Gastroesophageal sphincter (tissue), 4 donors: ENCODE measurements at places on chromosomes 1 and 21. TPM values are rescaled to one million over a fixed set of nuclear protein-coding genes. Genes with fewer than 3 reads are reported as not detected.

LCA5L gene
- 1.1 TPM for total RNA-seq

SLC30A7 gene
- total RNA-seq: 11.2 TPM

KPRP gene
- total RNA-seq: not detected

C1orf115 gene
- 7.0 TPM for total RNA-seq

GRCh38 chr1:170309389-170310013, 163.7 kb downstream of the NTMT2 start:
- ATAC-seq: peak; percentile 48

AKR7A2 gene
- 77.2 TPM for total RNA-seq

DNA sequence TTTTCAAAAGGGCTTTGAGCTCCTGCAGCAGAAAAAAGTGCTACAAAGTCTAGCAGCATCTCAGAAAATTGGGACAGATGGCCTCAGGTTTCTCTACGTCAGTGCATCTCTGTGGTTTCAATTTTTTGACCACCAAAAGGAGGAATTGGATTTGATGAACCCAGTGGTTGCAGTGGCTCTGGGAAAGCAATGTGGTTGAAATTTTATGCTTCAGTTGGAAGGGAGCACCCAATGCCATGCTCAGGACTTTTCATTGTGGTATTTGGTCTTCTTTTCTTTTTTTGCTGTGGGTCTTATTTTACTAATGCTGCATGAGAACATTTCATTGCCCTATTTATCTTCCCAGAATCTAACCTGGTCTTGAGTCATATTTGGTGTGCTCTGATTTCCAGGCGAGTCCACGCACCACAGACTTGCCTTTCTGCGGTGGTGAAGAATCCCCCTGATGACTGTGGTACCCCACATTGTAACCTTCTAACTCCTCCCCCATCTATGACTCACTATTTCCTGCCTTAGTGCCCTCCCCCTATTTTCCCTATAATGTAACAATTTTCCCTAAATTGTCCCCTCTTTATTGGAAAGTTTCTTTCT, 56.7 kb downstream of the S1PR1 start:
- ATAC-seq: no peak

DNA sequence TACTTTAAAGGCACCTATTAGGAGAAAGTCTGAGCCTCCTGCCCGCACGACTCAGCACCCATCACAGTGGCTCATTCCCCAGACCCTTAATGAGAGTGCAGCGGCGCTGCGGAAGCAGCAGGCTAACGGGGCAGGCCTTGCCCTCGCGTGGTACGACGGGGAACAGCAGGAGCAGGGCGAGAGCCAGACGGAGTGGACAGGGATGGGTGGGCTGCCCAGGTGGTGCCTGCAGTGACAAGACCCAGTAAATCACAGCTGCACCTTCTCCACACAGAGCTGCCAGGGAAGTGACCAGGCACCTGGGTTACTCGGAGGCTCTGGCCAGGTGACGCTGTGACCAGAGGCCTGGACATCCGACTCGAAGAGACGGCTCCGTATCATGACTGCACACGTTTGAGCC, 131.9 kb downstream of the NPHP4 start:
- ATAC-seq: no peak

DNA sequence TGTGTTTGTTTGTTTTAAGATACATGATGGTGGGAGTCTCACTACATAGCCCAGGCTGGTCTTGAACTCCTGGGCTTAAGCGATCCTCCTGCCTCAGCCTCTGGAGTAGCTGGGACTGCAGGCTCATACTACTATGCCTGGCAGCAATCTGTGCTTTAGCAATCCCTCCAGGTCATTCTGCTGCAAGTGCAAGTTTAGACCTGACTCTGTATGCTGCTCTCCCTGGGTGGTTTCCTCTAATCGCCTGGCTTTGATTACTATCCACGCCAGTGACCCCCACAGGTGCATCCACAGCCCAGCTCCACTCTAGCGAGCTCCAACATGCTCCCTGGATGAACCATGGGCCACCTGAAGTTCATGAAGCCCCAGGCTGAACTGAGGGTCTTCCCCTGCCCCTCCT, 15.5 kb upstream of the PABPC4 start:
- no peak for ATAC-seq

DNA sequence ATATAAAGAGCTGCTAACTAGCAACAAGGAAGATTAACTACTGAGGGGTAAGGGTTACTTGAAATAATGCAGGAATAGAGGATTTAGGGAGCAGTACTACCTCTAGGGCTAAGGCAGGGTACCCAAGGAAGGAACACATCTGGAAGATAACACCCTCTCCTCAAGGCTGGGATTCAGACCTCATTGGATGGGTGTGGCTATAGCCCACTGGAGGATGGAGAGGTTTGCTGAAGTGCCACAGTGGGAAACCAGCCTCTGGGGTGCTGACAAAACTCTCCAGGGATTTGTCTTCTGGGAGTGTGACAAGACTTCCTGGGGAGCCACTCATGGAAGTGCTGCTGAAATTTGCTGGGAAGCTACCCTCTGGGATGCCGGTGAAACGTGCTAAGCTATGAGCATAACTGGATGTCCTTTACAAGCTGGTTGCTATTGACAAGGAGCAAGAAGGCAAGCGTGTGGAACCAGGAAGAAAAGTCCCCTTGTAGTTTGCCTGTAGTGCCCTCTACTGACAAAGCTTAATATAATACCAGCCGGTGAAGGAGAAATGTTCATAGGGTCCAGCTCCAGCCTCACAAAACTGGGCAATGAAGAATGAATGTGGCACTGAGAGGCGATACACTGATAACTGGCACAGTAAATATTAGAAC, 122.8 kb upstream of the USP24 start:
- ATAC-seq: no peak

ALG14 gene
- total RNA-seq: 0.62 TPM

FAM78B gene
- total RNA-seq: 1.2 TPM

- no peak for ATAC-seq
These were observed 39.3 kb downstream of the KIAA1614 start for GRCh38 chr1:180951836-180952656.

DNA sequence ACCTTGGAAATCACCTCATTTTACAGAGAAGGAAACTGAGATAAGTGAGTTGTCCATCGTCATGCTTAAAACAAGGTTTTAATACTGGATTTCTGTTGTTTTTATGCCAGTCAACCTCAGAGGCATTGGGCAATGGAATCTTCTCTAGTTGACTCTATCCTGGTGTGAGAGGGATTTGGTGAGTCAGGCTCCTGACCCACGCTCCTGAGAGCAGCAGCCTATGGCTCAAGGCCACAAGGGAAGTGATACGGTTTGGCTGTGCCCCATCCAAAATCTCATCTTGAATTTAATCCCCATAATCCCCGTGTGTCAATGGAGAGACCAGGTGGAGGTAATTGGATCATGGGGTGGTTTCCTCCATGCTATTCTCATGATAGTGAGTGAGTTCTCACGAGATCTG, 90.1 kb downstream of the TLR5 start:
- no peak for ATAC-seq

GRCh38 chr1:238777551-238777950, 608.8 kb upstream of the CHRM3 start:
- ATAC-seq: no peak

HSPB7 gene
- total RNA-seq: 143 TPM

DNA sequence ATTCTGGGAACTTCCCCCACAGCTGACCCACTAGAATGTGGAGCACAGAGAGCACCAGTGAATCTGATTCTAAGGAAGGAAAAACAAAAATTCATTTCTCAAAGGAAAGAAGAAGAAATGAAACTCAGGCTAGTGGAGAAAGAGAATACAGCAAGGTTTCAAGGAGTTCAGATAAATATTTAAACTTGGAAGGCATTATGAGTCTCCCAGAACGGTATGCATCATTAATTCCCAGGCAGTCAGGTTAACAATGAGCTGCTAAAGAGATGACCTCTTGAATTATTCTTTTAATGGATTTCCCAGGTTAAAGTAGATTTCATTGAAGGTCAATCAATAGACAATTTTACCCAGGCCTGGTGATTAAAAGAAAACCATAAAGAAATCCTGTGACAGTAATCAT, 103.6 kb upstream of the KAZN start:
- no peak for ATAC-seq

DNA sequence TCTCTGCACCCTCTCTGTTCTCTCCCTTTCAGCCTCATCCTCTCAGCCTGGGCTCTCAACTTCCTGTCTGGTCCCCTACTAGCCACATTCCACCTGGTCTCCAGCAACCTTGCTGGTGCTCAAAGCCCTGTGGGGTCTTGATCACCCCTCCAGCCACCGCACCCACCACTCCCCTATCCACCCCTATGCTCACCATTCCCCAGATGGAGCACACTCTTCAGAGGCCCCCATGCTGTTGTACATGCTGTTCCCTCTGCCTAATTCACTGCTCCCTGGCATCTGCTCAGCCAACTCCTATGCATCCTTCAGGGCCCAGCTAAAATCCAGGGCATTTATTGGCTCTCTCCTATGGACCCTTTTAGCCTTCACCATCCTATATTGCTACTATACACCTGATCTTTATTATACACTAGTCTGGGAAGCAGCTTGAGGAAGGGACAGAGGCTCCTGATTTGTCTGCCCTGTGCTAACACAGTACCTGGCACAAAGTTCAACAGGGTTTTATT, 81.0 kb downstream of the GLIS1 start:
- no peak for ATAC-seq

GRCh38 chr1:112527266-112528010, 18.7 kb downstream of the WNT2B start:
- ATAC-seq: no peak

DNA sequence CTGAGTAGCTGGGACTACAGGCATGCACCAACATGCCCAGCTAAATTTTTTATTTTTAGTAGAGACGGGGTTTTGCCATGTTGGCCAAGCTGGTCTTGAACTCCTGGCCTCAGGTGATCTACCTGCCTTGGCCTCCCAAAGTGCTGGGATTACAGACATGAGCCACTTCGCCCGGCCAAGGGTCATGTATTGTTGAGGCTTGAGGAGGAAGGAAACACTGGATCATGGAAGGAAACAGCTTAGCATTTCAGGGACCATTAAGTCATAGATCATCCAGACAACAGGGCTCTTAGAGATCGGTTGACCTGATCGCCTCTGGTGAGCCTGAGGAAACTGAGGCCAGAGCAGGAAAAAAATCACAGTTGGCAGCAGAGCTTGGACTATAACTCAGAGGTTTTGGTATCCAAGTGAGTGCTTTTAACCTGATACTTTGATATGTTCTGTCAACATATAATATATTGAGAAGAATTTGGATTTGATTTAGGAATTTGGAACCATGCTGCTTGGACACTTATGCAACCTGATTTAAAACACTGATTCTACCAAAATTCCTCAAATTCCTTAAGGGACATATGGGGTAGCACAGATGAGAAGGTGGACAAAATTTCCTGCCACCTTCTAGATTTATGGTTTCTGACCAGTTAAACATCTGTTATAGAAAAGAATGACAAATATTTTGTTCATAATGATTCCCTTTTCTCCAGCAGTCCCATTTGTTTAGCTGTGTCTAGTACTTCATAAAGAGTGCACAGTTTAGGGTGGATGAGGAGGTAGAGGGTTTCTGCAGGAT, 13.1 kb upstream of the BMP8A start:
- ATAC-seq: no peak

LSM10 gene
- 44.4 TPM for total RNA-seq

- ATAC-seq: no peak
These were observed 151.5 kb downstream of the ST6GALNAC5 start for GRCh38 chr1:77018761-77019160.

GRCh38 chr1:244159646-244160045, 108.6 kb downstream of the ZBTB18 start:
- ATAC-seq: no peak

BACE2 gene
- 58.2 TPM for total RNA-seq

- ATAC-seq: no peak
These were observed 4.2 kb upstream of the LINGO4 start for GRCh38 chr1:151809290-151809984.

DNA sequence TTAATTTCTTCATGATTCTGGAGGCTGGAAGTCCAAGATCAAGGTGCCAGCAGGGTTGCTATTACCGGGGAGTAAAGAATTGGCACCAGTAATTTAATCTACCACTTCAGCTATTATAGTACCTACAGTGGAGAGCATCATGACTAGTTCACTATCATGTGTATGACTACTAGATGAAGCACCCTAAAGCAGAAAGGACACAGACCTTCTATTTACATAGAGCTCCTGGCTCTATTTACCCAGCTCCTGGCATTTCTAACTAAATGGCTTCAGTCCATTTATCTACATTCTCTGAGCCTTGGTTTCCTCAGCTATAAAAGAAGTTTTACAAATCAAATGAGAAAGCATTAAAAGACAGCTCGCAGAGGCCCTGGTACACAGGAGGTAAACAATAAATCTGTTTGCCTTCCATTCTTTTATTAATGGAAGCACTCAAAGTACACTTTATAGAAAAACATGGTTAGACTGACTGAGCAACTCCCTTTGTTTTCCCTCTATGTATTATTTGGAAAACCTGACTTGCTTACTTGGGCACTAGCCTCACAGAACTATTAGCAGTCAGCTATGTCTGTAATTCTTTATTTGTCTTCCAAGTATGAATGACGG, 203.0 kb downstream of the SLC35F3 start:
- ATAC-seq: no peak

CR1 gene
- total RNA-seq: 5.8 TPM

MYOM3 gene
- total RNA-seq: not detected

DNA sequence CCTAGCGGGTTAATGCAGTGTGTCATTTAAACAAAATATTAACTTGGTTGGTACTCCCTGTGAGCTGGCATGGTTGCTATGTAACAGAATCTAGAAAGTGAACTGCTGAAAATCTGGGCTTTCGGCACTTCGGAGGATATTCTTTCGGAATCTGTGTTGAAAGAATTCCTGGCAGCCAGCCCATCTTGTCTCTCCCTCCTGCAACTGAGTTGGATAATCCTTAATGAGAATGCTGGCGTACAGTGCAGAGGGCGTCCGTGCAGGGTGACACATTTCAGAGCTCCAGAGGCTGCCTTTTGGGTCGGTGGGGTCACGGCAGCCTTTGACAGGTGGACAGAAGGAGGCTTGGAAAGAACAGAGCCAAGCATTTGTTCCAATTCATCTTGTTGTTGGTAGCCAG, 3.7 kb downstream of the KAZN start:
- peak; percentile 54 for ATAC-seq

WNT2B gene
- total RNA-seq: 4.8 TPM

DNA sequence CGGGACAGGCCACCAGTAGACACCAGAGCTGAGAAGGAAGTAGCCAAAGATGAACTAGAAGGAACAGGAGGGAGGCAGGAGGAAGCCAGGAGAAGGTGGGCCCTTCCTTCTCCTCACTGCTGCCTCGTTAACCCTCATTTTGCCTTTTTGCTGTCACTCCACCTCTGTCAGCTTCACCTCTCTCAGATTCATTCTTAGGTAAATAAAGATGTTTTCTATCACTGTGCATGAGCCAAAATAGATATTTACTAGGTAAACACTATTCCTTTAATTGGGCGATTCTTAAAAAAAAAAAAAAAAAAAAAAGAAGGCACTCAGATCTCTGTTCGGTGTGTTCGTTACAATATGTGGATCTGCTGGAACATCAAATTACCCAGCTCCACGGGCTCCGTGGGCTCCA, 112.3 kb downstream of the GLUL start:
- ATAC-seq: no peak

S100A2 gene
- 20.9 TPM for total RNA-seq

GRCh38 chr1:206419783-206420182, 50.5 kb upstream of the IKBKE start:
- ATAC-seq: no peak

DNA sequence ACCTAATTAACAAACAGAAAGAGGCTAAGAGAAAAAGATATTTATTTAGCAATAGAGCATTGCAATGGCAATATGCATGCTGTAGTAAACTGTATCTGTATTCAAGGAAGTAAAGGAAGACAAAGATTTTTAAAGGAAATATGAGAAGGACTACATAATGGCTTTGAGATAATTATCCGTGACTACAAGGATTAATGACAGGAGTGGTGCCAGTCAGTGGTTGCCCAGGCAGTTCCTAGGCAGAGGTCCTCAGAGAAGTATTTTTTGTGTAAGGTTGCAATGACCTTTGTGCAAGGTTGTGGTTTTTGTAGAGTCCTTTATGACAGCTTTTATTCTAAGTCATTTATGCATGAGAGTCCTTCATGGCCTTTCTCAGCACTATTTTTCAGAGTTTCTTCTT, 711.1 kb upstream of the CHRM3 start:
- ATAC-seq: no peak
